Activated T-helper 2 cell treated with anti-CD3 and anti-CD28 coated beads, Interferon-gamma antibody, Interleukin-2, Interleukin-4, amounts not matched to agents 10 μg/mL and 5 μg/mL and 100 μg/mL, durations not matched to agents 14 hours and 24 hours and 36 hours (primary cell): ENCODE measurements at places on chromosomes 16 and 17. TPM values are rescaled to one million over a fixed set of nuclear protein-coding genes. Genes with fewer than 3 reads are reported as not detected.

DNA sequence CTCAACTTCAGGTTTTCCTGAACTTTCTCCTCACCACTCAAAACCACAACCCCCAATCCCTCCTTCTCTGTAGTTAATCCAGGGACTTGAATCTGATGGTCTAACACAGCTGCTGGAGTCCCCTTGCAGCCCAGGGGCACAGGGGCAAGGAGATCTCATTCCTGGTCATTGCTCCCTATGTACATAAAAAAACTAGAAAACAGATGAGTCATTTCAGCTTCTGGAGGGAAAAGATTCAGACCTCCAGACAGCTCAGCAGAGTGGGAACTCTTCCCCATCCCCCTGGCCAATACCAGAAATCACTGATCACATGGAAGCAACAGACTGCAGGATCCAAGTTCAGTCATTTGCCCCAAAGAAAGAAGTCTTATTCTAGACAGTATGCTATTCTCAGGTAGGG is 62.1 kb downstream of the DYNLRB2 start:
- DNase-seq: no peak

- no peak for DNase-seq
These were observed 1115.6 kb upstream of the GOT2 start for GRCh38 chr16:59849716-59850115.

DNA sequence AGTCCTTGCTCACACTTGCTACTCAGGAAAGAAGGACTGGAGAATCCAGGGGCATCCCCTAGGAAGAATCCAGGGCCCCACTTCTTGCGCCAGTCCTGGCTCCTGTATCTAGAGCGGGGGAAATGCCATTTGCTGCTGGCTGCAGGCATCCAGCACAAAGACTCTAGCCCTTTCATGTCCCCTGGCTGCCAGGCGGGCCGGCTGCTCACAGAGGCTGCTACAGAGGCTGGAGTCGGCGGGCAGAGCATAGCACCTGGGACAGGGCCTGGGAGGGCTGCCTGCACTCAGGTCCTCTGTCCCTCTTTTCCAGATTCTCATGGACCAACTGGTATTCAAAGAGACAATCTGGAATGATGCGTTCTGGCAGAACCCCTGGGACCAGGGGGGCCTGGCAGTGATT is 13.8 kb downstream of the SMIM5 start:
- no peak for DNase-seq

DNA sequence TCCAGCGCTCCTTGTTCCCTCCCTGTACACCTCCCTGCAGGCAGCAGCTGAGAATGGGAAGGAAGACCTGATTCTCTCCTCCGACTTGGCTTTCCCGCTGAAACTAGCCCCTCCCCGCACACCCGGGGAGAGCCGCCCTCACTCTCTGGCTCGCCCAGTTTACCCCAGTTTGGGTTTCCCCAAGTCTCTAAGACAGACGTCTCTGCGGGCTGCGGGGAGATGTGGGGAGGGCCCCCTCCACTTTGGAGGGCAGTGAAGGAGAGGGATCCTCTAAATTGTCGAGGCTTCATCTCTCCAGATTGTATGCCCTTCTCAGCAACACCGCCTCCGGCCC is 797 bp downstream of the GRB7 start:
- DNase-seq: peak; percentile 36

- DNase-seq: no peak
These were observed 943 bp upstream of the COTL1 start for GRCh38 chr16:84618581-84619460.

- no peak for DNase-seq
These were observed 105.2 kb downstream of the CLEC16A start for GRCh38 chr16:11049396-11050059.

GRCh38 chr16:82514262-82514661 is 112.5 kb upstream of the CDH13 start:
- DNase-seq: no peak

TBC1D3H gene
- total RNA-seq: not detected in 2 replicates

CLEC3A gene
- not detected in 2 replicates for total RNA-seq

ANKRD11 gene
- 142 and 144 TPM in 2 replicates for total RNA-seq

ITGAD gene
- total RNA-seq: 0.18 and 0.21 TPM in 2 replicates

CCL1 gene
- total RNA-seq: 88.1 and 98.4 TPM in 2 replicates

LDHD gene
- 0.41 TPM in 1 of 2 replicates, not detected in the other for total RNA-seq

KRT20 gene
- not detected in 2 replicates for total RNA-seq
